ENCODE measurements at places on chromosomes 5 and 9. TPM values are rescaled to one million over a fixed set of nuclear protein-coding genes. Genes with fewer than 3 reads are reported as not detected.

SAXO1 gene
- total RNA-seq = 0.09 TPM

GRCh38 chr5:109516390-109516789 is 106.6 kb upstream of the PJA2 start:
- DNase-seq = no peak

- no peak for DNase-seq
Measured at GRCh38 chr5:179337796-179338676, 7.2 kb downstream of the ADAMTS2 start.

GRCh38 chr9:4102078-4102477 is 197.8 kb downstream of the GLIS3 start:
- no peak for DNase-seq

- no peak for DNase-seq
Measured at GRCh38 chr5:179608131-179608581, 15.3 kb downstream of the HNRNPH1 start.

DNA sequence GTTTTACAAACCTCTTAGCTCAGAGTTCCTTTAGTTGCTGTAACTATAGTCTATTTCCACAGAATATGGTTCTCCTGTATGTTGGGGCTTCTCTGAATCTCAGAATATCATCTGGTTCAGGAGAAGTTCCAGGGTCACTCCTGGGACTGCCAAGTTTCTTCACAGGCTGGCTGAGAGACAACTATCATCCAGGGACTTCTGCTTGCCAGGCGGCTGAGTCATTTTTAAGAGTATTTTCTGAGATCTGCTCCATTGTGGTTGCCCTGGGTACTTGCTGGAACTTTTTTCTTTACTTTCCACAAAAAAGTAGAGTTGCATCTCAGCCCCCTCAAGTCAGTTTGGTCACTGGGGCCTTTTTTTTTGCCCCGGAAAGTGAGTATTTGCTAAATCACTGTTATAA is 566.5 kb downstream of the LRRC70 start:
- DNase-seq = no peak

- DNase-seq = no peak
Measured at GRCh38 chr5:53575101-53575500, 14.7 kb downstream of the NDUFS4 start.

GRCh38 chr5:41345295-41345694 is 132.0 kb upstream of the C6 start:
- DNase-seq = no peak

- DNase-seq = no peak
Measured at GRCh38 chr5:30505014-30505886, 688.2 kb upstream of the CDH6 start.

All from H9 (cell line).